ENCODE measurements at places on chromosomes 4 and X.
A peak's percentile ranks its signal among the peaks of the same experiment; 100 is the strongest.

DNA sequence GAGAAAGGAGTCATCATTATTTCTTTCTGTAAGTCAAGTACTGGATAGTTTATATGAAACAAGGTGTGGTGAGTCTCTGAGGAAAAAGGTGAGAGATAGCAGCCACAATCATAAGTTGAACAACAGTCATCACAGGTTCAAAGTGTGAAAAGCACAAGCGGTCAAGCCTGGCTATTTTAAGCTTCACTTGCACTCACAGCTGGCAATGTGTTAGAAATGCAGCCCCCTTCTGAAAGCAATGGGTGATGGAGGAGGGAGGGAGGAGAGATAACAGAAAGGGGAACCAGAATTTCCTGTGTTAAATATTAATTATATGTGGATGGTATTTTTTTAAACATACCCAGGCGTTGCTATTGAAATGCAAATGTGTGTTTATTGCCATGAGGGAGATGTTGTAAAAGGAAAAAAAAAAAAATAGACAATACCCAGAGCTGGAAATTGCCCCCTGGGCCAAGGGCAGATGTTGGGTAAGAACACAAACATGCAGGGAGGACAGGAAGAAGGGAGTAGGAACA, 26.9 kb upstream of the BMP3 start:
- DNase-seq = no peak

GRCh38 chr4:54277691-54278090, 48.6 kb downstream of the PDGFRA start:
- no peak for DNase-seq

DNA sequence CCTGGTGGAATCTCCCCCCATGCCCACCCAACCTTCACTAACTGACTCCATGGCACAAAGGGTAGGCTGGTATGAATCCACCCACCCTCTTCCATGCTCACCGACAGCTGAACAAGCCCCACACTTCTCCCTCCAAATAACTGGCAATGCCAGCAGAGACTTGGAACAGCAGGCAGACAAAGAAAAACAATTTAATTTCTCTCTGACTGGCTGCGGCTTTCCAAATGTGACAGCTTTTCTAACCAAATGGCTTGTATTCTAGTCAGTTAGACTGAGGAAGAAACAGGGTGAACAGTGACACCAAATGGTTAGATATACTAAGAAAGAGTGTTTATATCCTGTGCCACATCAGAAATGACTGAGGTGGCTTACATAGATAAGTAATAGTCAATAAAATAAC, 199.3 kb upstream of the ADAMTS3 start:
- no peak for DNase-seq

DNA sequence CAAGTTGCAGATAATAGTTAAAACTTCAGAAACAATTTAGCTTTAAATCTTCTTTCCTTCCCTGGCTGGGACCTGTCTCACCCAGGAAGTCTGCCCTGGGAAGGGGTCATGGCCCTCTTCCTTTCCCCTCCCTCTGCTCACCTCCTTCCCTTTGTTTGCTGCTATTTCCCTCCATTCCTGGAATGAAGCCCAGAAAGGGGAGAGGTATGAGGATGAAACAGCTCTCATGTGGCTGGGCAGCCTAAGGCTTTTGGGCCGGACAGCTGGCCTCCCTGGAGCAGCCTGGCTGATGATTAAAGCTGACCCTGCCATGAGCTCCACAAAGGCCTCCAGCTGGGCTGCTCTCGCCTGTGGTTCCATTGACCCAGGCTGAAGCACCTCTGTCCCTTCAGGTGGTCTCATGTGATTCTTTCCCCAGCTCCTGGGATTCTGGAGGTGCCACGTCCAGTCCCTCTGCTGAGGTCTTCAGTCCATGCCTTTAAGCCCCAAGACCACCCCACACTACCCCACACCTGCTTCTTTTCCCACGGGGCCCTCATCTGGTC, 202.1 kb downstream of the PTTG2 start:
- no peak for DNase-seq

DNA sequence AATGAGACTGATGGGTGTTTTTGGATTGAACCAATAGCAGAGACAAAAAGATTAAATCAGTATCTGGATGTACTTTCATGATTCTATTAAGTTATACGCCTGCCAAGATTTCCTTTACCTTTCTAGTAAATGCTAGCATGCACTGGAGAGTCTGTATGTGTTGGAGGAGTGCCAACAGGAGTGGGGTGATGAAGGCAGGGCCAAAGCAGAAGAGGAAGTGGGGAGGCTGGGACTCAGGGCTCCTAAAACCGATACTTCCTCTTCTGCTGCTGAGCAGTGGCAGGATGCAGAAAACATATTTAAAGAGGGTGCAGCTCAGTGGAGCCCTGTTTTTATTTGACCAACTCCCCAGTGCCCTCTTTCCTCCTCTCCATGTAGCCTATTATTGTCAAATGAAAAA, 5.6 kb downstream of the CYSLTR1 start:
- DNase-seq = no peak

DNA sequence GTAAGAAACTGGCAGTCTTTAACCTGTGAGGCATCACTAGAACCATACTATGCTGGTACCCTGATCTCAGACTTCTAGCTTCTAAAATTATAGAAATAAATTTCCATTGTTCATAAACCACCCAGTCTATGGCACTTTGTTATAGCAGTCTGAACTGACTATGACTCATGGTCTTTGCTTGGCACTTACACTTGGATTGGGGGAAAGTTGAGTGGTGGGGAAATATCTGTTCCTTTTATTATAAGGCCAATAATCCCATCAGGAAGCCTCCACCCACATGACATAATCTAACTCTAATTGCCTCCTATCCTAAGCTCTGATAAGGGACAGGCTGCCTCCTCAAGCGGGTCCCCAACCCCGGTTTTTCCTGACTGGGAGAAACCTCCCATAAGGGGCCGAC, 61.4 kb upstream of the PACRGL start:
- DNase-seq = peak; percentile 31

GRCh38 chr4:70670332-70671014, 4.2 kb upstream of the JCHAIN start:
- DNase-seq = no peak

DNA sequence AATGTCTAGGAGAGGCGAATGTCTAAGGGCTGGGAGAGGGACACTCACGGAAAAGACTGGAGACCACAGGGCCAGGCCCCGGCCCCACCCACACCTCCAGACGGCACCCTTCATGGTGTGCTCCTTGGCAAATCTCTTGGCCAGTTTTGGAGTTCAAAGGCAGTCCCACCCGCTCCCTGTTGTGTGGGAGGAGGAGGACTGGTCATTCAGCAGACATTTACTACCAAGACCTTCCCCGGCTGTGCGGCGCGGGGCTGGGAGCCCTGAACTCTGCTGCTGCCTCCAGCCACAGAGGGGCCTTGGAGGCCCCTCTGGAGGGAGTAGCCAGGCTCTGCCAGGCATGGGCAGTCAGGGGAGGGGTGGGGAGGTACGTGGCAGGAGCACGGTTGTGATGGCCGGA, 8.7 kb upstream of the TBC1D14 start:
- DNase-seq = no peak

GRCh38 chr4:54558889-54559677, 98.7 kb upstream of the KIT start:
- no peak for DNase-seq

GRCh38 chr4:137530176-137530575, 2.1 kb downstream of the PCDH18 start:
- no peak for DNase-seq

DNA sequence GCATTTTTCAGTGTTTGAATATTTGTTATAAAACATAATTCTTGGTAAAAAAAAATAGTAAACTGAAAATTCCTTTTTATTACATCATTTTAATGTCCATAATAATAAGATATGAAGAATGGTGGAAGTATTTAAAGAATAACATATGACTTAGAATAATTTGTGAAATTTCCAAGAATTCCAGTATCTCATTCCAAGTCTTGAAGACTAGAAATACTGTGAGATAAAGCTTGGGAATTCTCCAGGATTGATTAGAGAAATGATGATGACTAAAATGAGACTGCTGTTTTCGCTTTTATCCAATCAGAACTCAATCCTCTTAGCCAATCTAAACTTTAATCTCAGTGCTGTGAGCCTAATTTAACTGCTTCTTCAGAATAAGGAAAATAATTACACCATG, 184.2 kb upstream of the HCCS start:
- no peak for DNase-seq

DNA sequence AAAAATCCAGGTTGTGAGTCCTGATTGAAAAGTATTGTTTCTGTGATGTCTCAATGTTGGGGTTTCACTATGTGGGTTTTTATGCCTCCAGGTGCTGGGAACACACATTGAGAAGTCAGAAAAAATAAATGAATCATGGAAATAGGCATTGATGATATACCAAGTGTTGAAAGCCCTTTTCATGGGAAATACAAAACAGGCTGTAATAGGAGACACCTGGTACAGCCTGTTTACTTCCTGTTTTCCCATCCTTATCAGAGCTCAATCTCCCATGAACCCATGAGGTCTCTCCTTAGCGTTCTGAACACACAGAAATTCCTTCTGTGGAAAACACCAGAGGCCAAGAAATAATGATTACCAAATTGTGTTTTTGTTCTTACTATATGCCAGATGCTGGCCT, 106.3 kb upstream of the BOD1L1 start:
- DNase-seq = no peak

- no peak for DNase-seq
Observed at GRCh38 chr4:4506961-4507360, 34.9 kb downstream of the STX18 start.

- DNase-seq = no peak
Observed at GRCh38 chr4:139115226-139115625, 61.8 kb downstream of the ELF2 start.

- DNase-seq = no peak
Observed at GRCh38 chr4:84814094-84814750, 152.3 kb downstream of the WDFY3 start.

DNA sequence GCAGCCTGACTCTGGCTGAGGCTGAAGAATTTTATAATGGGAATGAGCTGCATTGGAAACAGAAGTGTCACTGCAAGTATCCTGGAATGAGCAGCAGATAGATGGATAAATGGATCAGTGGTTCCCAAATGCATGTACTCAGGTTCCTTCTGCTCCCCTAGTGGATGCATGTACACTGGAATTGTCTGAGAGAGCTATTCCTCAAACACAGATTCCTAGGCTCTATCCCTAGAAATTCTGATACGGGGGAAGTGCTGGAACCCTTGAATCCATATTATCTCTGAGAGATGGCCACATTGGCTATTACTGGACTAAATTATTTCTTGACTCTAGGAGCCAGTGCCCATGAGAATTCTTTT, 64.8 kb downstream of the TMEM131L start:
- no peak for DNase-seq

- DNase-seq = no peak
Observed at GRCh38 chr4:15451866-15452765, 17.6 kb upstream of the CC2D2A start.

GRCh38 chr4:1991596-1992434, 17.0 kb downstream of the NELFA start:
- DNase-seq = no peak

DNA sequence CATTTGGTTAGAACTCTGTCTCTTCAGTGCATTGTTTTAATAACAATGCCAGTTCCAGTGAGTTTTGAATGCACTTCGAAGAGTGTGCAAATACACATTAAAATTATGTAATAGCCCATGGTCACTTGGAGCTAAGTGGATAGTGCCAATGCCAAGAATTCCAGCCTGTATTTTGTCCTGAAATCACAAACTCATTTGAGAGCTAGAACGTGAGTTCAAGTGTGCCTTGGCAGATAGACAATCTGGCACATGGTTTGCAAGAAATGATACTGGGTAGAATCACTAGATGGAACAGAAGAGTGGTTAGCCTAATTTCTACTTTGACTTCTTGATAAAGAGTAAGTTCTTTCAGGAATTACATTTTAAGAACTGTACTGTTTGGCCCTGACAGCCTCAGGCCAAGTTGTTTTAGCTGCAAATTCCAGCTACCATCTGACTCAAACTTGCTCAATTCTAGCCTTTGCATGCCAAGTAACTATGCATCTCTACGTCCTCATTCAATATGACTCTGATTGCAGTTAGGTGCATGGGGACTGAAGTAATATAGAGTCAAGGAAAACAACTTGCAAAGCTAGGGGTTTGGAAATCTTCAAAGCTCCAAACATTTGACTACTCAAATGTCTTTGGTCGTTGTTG, 131.9 kb upstream of the SMIM31 start:
- no peak for DNase-seq

GRCh38 chrX:574830-575229, 55.8 kb upstream of the SHOX start:
- no peak for DNase-seq

GRCh38 chr4:130031858-130032257, 935.9 kb downstream of the C4orf33 start:
- DNase-seq = no peak

GRCh38 chr4:20194123-20195013, 57.3 kb upstream of the SLIT2 start:
- DNase-seq = no peak

DNA sequence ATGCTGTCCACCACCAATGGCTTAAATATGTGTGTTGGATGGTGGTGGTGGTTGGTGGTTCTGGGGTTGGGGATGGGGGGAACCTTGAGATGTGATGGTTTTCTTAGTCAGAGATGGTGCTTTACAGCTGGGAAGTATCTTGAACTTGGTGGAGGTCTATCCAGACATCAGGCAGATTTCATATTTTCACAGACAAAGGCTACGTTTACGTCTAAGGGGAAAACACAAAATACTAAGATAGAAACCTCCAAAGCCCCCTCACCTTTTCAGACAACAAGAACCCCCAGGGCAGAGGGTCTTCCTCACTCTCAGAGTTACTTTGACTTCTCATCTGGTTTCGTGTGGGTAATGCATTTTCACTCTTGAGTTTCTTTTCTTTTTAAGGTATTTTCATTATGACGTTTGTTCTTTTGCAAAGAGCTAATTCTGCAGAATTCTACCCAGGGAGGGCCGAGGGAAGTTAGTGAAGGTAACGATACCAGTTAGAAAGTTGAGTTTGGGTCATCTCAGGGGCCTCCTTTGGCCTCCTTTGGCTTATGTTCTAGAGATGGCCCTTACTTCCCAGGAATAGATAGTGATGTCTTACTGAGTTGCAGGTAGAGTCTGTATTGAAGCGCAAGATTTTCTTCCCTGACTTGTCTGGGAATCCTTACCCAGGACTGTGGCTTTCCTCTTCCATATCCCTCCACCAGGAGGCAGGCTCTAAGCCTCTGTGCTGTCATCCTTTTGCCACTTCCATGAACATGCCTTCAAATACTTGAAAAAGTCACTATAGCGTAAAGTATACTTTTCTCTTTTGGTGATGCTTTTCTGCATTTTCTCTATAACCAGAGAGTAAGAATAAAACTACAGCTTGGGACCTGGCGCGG, 31.9 kb downstream of the RHOH start:
- DNase-seq = no peak

Measured in NCI-H748 treated with DMSO at 0.1 percent for 48 hours (cell line).